Activated CD4-positive, alpha-beta memory T cell treated with anti-CD3 and anti-CD28 coated beads for 36 hours (primary cell): ENCODE measurements at places on chromosomes 2 and 18. TPM values are rescaled to one million over a fixed set of nuclear protein-coding genes. Genes with fewer than 3 reads are reported as not detected.

Gene GRP
- not detected for total RNA-seq

Gene SLC38A11
- not detected for total RNA-seq

DNA sequence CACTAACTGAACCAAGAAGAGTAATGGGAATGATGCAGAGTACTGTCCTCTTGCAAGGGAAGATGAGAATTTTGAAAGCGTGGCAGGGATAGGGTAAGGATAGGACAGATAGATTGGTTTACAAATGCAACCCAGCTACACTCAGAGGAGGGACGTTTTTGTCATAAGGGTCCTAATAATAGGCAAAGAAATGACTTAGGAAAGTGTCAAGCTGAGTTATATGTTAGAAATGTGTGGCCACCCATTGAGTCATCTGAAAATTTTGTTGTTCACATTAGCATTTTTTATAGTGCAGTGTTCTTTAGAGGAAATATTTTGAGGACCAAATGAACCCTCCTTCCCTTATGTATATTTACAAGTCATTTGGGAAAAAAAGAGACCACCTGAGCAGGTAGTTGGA is 137.5 kb downstream of the PHLPP1 start:
- H3K4me1 ChIP-seq = peaks cover 5% of the 10 kb centered on the region
- H3K4me3 ChIP-seq = no peak overlapping the region
- H3K36me3 ChIP-seq = no peaks in the 10 kb centered on the region

GRCh38 chr18:7307030-7307429 is 76.1 kb downstream of the LRRC30 start:
- no peaks in the 10 kb centered on the region for H3K36me3 ChIP-seq
- no peaks in the 10 kb centered on the region for H3K4me1 ChIP-seq
- H3K27ac ChIP-seq = no peak overlapping the region
- no peak for DNase-seq

GRCh38 chr2:27581417-27582128 is 1.3 kb upstream of the ZNF512 start:
- DNase-seq = no peak
- no peak overlapping the region for H3K27ac ChIP-seq
- peaks cover 17% of the 10 kb centered on the region for H3K36me3 ChIP-seq
- H3K4me1 ChIP-seq = peaks cover 32% of the 10 kb centered on the region
- no peak overlapping the region for H3K4me3 ChIP-seq
- H3K27me3 ChIP-seq = no peaks in the 10 kb centered on the region

GRCh38 chr2:71674158-71674851 is 220.9 kb downstream of the DYSF start:
- H3K27me3 ChIP-seq = peaks cover 1% of the 10 kb centered on the region
- H3K4me1 ChIP-seq = no peaks in the 10 kb centered on the region
- no peak overlapping the region for H3K27ac ChIP-seq
- H3K4me3 ChIP-seq = no peak overlapping the region
- no peaks in the 10 kb centered on the region for H3K36me3 ChIP-seq
